ENCODE measurements at places on chromosomes 11 and 22.

GRCh38 chr11:35247428-35247827 is 108.5 kb downstream of the CD44 start:
- no peak for DNase-seq

GRCh38 chr11:85590848-85591483 is 36.2 kb downstream of the DLG2 start:
- DNase-seq = no peak

GRCh38 chr22:23095733-23096342 is 25.5 kb downstream of the GNAZ start:
- no peak for DNase-seq

DNA sequence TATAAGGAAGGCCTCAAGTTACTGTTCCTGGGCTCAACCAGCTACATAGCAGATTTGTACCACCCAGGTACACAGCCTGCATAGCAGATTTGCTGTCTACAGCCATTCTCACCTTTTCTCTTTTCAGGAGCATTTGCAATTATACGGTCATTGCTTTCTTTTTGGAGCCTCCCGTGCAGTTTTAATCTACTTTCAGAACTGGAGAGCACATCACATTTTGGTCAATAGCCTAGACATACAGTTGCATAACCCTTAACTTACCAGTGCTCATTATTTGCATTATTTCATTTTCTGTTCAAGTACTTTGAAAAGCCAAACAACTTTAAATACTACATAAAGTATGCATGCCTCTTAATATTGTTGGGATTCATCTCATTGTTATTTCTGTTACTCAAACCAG is 150.5 kb upstream of the SORL1-AS1 start:
- DNase-seq = no peak

DNA sequence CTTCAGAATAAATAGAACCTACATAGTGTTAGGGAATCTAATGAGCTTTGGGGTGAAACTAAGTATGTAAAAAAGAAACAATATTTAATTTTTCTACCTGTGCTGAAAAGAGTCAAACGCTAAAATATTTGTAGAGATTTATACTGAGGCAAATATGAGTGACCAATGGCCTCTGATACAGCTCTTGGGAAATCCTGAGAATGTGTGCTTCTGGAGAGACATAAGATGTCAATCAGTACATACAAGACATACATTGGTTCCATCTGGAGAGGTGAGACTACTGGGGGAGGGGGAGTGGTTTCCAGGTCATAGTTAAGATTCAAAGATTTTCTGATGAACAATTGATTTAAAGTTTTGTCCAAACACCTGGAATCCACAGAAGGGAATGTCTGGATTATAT is 970 bp downstream of the ASRGL1 start:
- no peak for DNase-seq

DNA sequence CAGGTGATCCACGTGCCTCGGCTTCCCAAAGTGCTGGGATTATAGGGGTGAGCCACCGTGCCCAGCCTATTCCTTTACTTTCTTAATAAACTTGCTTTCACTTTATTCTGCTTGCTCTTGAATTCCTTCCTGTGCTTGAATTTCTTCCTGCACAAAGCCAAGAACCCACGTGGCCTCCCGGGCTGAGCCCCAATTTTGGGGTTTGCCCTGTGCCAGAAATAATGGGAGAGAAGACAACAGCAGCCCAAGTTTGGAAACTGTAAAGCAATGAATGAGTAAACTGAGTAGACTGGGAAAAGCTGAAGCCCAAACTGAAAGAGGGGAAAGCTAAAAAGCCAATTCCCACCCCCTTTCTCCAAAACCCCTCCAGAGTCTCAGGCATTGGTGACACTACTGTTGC is 136.4 kb downstream of the NECTIN1 start:
- no peak for DNase-seq

- no peak for DNase-seq
These were observed 1.1 kb downstream of the POLD3 start for GRCh38 chr11:74593463-74593862.

DNA sequence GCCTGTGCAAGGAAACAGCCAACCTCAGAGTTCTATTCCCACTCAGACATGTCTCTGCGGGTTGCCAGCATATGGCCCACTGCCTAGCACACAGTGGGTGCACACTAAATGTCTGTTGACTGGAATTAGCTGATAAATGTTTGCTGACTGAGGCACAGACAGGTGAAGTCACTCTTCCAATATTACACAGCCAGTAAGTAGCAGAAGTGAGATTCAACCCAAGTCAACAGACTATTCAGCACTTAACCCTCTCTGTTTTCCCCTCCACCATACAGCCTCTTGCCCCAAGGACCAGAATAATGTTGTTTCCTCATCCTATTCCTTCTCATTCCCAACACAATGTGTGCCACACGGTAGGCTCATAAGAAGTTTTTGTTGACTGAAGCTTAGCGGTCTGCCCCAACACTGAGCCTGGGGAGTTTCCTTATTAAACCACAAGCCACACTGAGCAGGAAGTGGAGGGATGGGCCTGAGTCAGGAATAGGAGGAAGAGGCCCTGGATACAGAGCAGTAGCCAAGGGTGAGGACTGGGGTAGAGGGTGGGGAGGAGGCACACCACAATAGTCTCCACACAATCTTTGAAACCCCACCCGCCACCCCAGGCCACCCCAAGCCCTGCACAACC is 15.7 kb upstream of the IL10RA start:
- DNase-seq = no peak

- DNase-seq = peak; percentile 34
These were observed 50.8 kb downstream of the BRD1 start for GRCh38 chr22:49776891-49777290.

DNA sequence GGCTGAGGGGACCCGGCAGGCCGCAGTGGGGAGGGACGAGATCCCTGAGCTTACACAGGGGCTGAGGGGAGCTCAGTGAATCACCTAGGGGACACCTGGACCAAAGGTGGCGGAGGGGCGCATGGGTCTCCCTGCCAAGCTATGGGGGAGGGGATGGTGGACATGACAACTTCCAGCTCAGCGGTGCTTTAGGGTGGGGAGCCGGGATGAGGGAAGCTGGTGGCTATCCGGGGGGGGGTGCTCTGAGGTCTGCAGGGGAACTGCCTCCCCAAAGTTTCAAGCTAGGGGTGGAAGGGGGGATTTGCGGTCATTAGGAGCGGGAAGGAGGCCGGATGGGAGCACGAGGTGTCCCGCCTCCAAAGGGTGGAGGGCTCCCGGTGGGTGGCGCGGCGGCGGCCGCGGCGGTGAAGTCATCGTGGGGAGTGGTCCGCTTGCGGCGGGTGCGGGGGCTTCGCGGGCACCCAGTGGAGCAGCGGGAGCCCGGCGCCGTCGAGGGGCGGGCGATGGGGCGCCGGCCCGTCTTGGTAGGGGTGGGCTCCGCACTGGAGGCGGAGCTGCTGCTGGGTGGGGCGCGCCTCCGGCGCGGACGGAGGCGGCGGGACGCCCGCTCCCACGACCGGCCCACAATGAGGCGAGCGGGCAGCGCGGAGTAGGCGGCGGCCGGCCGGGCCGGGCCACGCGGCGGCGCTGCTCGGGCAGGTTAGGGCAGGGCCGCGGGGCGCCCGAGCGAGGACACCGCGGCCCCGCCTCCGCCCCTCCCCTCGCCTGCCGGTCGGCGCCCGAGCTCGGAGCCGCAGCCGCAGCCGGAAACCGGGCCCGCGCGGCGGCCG is at the start of gene MICALL1:
Gene MICALL1, plus strand, starts transcription at position 764 of the 830 bp plus-strand sequence. CDS start 126 bp downstream, outside the sequence.
- DNase-seq = peak; percentile 78

DNA sequence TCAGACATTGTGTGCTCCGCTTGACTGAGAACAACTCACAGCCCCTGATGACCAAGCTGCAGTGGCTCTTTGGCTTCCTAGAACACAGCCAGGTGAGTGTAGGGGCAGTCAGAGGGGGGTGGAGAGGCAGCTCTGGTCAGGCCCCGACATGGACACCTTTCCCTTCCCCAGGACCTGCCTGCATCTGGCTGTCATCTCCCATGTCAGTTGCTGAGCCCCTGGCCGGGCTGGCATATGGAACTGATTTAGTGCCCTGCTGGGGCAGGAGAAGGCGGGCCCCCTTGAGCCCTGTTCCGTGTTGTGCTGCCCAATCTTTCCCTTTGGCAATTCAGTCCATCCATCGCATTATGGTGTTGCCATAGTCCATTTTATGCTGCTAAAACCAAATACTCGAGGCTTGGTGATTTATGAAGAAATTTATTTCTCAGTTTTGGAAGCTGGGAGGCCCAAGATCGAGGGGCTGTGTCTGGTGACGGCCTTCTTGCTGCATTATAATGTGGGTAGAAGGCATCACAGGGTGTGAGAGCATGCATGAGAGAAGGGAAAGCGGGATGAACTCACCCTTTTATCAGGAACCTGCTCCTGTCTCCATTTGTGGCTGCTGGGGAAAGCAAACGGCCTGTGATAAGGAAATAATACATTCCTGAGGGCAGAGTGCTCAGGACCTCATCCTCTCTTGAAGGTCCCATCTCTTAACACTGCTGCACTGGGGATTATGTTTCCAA is 19.0 kb downstream of the USP35 start:
- DNase-seq = no peak

DNA sequence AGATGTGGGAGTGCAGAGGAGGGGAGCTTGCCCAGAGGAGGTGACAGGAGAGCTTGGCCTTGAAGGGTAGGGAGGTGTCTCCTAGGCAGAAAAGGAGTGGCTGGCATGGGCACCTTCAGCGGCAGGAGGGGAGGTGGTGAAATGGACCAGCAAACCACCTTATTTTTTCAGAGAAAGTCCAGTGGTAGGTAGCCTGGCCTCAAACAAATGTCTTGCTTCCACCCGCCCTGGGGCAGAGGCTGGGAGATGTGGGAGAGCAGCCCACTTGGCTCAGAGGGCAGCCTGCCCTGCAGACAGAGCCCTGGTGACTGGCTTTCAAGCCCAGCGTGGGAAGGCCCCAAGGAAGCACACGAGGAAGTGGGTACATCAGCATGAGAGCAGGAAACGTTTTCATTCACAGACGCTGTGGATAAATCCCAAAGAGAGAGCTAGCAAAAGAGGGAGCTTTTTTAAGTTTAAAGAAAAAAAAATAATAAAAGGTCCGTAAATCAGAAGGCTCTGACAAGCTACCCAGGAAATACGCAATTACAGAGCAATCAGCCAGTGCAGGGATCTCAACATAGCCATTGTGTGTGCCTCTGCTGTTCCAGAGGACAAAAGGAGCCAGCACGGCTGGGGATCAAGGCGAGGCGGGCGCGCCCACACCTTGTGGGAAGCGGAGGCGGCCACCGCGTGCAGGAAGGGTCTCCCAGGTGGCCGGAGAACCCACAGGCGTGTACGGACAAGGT is 238.7 kb upstream of the PLET1 start:
- no peak for DNase-seq

- no peak for DNase-seq
These were observed 501.1 kb downstream of the BRD1 start for GRCh38 chr22:49326558-49326957.

DNA sequence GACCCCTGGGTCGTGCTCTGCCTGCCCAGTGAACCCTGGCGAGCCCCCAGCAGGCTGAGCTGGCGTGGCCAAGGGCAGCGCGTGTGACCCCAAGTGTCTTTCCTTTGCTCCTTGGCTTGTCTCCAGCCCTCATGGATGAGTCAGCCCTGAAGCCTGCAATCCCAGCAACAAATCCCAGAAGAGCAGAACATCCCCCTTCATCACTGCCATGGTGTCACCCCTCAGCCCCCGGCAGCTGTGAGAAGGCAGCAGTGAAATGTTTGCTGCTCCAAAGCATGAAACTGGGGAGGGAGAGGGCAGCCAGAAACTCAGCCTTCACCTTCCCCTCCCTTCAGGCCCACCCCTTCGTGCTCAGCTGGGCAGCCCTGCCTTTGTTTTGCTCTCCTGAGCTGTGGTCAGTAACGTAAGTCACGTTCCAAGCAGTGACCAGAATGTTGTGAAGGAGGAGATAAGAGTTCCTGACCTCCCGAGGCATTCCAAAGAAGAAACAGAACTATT is 29.8 kb downstream of the ADAMTS15 start:
- DNase-seq = peak; percentile 50

DNA sequence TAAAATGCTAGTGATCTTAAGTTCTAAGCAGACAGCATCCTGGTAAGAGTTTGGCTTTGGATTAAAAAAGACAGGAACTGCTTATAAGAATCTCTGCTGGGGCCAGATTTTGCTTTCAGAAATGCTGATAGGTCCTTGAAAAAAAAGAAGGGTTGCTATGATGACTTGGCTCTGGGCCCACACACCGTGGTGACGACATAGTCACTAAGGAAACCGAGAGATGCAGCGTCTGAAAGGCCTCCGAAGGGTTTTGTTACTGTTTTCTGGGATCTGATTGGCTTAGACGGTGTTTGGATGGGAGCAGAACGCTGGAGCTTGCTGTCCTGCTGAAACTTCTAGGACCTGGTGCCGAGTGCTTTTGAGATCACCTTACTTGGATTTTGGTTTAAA is 8.4 kb downstream of the FAM118A start:
- no peak for DNase-seq

GRCh38 chr11:40227730-40228129 is 1231.7 kb downstream of the LRRC4C start:
- DNase-seq = no peak

DNA sequence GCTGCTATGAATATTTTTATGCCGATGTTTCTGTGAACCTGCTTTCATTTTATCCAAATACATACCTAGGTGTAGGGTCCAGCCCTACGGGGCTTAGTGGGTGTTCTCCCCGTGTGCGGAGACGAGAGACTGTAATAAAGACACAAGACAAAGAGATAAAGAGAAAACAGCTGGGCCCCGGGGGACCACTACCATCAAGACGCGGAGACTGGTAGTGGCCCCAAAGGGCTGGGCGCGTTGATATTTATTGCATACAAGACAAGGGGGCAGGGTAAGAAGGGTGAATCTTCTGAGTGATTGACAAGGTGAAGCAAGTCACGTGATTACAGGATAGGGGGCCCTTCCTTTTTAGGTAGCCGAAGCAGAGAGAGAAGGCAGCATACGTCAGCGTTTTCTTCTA is 920.1 kb downstream of the BRD1 start:
- DNase-seq = no peak

DNA sequence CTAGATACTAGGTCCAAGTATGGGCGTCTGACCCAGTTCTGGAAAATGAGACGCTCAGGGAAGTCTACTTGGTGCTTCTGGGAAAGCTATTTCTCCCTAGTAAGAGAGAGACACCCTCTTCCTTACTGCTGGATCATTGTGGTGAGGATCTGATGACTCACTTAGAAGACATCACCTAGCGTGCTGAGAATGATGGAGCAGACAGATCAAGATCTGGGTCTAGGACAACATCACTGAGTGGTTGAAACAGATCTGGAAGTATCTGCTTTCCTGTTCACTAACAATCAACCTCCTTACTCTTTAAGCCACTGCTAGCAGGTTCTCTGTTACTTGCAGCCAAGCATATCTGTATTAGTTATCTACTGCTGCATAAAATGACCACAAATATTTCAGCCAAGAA is 38.3 kb upstream of the HMGXB4 start:
- DNase-seq = no peak

DNA sequence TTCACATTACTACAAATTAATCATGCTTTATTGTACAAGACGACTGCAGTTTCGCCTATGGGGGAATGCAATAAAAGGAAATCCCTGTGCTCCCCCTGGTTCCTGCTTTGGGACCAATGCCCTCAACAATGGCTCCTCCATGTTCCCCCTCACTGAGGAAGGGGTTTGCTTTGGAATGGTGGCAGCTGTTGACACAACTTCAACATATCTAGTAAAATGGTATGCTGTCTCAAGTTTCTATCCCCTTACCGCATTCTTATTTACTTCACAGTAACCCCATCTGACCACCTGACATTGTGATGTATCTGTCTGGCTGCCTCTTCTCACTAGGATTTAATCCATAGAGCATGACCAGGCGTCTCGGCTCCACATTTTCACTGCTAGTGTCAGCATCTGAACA is 48.8 kb downstream of the PIWIL3 start:
- DNase-seq = no peak

All from ecto neural progenitor cell (in vitro differentiated cells).